Myocyte (in vitro differentiated cells): ENCODE measurements at places on chromosomes 7 and 10. TPM values are rescaled to one million over a fixed set of nuclear protein-coding genes. Genes with fewer than 3 reads are reported as not detected.

DNA sequence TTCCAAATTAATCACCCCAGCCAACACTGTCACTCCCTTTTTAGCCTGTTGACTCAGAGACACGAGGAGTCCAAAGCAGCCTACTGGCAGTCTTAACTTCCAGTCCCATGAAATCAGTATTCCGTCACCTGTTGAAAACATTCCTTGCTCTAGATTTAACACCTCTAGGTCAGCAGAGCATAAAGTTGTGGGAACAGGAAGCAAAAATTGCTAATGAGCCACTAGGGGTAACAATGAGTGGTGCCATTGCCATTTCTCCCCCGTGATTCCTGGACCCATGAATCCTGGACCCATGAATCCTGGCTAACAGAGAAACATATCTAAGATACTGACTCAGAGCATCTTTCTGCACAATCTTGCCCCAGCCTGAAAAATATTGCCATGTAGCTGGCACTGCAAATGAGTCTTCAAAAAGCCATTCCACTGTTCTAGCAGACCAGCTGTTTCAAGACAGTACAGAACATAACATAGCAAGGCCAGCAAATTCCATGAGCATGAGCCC, 252.7 kb upstream of the PTER start:
- DNase-seq = peak; percentile 56

ZNF853 gene
- total RNA-seq = 1.0 and 1.9 TPM in 2 replicates

- no peak for DNase-seq
Measured at GRCh38 chr10:64365663-64366062, 844.5 kb downstream of the REEP3 start.

GRCh38 chr10:62759599-62760175, 44.8 kb upstream of the ADO start:
- DNase-seq = peak; percentile 93

DNA sequence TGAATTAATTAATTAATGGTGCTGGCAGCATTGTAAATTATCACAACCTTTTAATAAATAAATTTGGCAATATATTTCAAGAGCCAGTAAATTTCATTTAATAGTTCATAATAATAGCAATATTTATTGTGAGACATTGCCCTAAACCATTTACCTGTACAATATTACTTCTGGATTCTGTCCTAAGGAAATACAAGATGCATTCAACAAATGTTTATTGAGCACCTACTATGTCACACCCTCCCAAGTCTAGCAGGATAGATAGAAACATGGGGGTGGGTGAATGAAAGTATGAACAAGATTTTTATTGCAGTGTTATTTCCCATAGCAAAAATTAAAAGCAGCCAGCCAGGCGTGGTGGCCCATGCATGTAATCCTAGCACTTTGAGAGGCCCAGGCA, 4.4 kb upstream of the HERC4 start:
- no peak for DNase-seq

DNA sequence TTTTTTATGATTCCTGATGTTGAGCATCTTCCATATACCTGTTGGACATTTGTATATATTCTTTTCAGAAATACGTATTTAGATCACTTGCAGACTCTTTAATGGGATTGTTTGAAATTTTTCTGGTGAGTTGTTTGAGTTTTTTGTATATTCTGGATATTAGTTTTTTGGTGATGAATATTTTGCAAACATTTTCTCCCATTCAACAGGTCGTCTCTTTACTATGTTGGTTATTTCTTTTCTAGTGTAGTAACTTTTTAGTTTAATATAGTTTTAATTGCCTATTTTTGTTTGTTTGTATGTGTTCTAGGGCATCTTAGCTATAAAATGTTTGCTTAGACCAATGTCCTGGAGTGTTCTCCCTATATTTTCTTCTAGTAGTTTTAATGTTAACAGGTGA, 72.7 kb downstream of the ZWINT start:
- DNase-seq = no peak

ADAMTS14 gene
- 7.1 and 7.5 TPM in 2 replicates for total RNA-seq

GRCh38 chr7:82142263-82142864, 301.2 kb downstream of the CACNA2D1 start:
- no peak for DNase-seq

- DNase-seq = no peak
Measured at GRCh38 chr7:51467384-51468017, 150.9 kb upstream of the COBL start.

SBDS gene
- 456 and 500 TPM in 2 replicates for total RNA-seq

DNA sequence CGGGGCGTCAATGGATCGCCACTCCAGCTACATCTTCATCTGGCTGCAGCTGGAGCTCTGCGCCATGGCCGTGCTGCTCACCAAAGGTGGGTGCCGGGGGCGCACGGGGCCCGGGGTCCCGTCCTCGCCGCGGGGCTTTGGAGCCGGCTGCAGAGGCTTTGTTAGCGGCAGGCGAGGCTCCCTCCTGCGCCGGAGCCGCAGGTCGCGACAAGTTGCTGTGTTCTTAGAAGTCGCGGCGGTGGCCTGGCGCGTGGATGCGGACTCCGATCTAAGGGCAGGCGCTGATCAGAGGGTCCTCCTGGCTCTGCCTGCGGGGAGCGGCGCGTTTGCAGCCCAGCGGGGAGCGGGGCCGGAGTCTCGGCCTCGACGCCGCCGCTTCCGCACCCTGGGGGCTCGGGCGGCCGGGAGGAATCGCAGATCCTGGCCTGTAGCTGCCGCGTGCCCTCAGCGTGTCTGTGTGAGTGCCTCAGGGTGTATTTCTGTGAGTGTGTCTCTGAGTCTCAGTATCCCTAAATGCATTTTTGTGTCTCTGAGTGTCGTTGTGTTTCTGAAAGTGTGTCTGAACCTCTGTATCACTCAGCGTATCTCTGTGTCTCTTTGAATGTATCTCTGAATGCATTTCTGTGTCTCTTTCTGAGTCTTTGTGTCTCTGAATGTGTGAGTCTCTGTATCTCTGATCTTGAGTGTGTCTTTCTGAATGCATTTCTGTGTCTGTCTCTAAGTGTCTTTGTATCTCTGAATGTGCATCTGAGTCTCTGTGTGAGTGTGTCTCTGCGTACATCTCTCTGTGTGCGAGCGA, 766 bp downstream of the BAMBI start:
- DNase-seq = peak; percentile 21

DNA sequence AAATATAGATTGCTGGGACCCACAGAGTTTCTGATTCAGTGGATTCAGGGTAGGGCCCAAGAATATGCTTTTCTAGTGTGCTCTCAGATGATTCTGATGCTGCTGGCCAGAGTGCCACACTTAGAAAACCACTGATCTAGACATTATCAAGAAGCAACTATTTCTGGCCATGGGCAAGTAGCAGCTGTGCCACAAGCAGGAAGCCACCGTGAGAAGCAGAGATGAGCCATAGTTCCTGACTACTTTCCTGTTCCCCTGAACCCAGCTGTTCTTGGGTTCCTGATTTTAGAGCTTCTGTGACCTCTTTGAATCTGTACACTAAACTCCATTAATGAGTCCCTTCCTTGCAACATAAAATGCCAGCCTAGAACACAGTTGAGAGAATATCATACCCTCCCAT, 38.1 kb upstream of the PIK3AP1 start:
- peak; percentile 83 for DNase-seq

DNA sequence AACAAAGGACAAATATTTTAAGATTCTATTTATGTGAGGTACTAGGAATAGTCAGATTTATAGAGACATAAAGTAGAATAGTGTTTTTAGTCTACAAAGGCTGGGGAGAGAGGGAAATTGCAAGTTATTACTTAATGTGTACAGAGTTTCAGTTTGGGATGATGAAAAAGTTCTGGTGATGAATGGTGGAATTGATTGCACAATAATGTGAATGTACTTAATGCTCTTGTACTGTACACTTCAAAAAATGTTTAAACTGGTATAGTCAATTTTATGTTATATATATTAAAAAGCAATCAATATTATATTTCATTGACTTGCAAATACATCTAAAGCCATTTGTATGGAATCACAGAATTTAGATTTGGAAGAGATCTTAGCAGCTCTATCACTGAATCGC, 213.4 kb downstream of the PPP1R3A start:
- DNase-seq = no peak

ITPRID1 gene
- total RNA-seq = not detected in 2 replicates

DNA sequence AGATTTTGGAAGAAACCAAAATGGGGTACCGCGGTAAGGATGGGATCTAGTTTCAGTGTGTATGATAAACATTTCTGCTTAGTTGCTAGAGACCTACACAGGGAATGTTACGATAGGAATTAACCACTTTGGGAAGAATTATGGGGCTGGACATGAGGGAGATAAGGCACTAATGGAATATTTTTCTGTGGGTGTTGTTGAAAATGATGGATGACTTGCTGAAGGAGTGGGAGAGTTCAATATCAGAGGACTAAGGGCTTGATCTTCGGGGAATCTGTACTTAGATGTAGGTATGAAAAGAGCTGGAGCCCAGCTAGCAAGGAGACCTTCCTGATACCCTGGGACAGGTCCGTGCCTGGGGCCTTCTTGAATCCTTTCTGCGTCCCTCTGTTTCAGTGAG, 303.7 kb downstream of the EXOC4 start:
- no peak for DNase-seq

CLDN12 gene
- 40.7 and 42.0 TPM in 2 replicates for total RNA-seq

DNA sequence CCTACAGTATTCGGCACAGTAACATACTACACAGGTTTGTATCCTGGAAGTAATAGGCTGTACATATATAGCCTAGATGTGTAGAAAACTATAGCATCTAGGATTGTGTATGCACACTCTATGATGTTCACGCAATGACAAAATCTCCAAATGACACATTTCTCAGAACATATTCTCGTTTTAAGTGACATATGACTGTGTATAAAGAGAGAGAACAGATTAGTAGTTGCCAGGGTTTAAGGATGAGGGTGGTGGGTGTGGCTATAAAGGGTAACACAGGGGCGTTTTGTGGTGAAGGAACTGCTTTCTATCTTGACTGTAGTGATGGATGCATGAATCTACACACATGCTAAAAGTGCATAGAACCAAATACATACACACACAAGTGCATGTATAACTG, 101.2 kb downstream of the ARL4A start:
- no peak for DNase-seq

- no peak for DNase-seq
Measured at GRCh38 chr7:135109976-135110375, 37.9 kb upstream of the TMEM140 start.

DNA sequence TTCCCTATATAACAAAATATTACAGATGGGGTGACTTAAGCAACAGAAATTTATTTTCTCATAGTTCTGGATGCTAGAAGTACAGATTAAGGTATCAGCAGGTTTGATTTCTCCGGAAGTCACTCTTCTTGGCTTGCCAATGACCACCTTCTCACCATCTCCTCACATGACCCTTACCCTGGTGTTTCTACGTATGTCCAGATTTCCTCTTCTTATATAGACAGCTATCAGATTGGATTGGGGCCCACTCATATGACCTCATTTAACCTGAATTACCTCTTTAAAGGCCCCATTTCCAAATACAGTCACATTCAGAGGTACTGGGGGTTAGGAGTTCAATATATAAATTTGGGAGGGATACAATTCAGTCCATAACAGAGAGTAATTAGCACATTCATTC, 17.0 kb upstream of the RAPGEF5 start:
- no peak for DNase-seq

PFKFB3 gene
- total RNA-seq = 8.3 and 12.4 TPM in 2 replicates

DNA sequence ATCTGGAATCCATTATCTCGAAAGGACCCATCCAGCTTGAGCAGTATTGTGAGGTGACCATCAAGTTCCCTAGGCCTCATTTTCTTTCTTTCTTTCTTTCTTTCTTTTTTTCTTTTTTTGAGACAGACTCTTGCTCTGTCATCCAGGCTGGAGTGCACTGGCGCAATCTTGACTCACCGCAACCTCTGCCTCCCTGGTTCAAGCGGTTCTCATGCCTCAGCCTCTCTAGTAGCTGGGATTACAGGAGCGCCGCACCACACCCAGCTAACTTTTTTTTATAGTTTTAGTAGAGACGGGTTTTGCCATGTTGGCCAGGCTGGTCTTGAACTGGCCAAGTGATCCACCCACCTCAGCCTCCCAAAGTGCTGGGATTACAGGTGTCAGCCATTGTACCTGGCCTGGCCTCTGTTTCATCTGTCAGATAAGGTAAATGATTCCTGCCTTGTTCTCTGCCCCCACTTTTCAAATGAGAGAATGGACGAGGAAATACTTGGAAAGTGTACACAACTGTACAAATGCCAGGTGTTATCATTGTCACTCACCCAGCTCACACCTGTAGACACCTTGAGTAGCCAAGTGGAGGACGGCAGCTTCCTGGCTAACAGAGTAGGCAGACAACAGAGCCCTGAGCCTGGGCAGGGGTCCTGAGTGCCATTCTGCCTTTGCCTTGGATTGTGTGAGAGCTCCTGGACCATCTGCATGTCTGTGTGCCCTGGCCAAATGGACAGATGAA, 54.1 kb downstream of the HK1 start:
- DNase-seq = no peak

RTKN2 gene
- 3.8 and 5.4 TPM in 2 replicates for total RNA-seq

PPP1R3C gene
- 136 and 154 TPM in 2 replicates for total RNA-seq

GRCh38 chr7:35681231-35682029, 13.5 kb downstream of the HERPUD2 start:
- no peak for DNase-seq

RNLS gene
- 0.19 TPM in 1 of 2 replicates, not detected in the other for total RNA-seq

FEZF1 gene
- total RNA-seq = not detected in 2 replicates

CALCR gene
- total RNA-seq = not detected in 2 replicates

GRCh38 chr7:104845557-104845956, 168.4 kb upstream of the KMT2E start:
- no peak for DNase-seq

HDAC9 gene
- 21.0 and 136 TPM in 2 replicates for total RNA-seq

GRCh38 chr10:132456881-132457280, 59.9 kb downstream of the PWWP2B start:
- DNase-seq = no peak

DNA sequence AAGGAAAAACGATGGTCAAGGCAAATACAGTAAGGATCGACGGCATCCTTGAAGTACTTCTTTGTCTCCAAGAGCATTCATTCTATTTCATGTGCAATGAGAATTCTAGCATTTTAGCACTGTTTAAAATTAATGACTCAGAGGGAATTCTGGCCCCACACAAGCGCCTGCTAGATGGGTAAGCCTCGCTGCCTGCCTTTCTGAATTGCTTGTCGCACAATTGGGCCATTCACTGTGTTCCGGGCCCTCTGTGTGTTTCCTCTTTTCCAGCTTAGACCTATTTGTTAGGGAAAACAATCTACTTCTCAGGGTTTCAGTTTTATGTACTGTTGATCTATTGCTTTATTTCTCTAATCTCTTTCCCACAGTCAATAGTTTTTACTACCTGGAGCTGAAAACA, 204.7 kb upstream of the ZNF32 start:
- no peak for DNase-seq

PLEKHA1 gene
- total RNA-seq = 39.1 and 45.2 TPM in 2 replicates

SKAP2 gene
- total RNA-seq = 43.3 and 48.1 TPM in 2 replicates

OR2A5 gene
- total RNA-seq = not detected in 2 replicates

LZTS2 gene
- total RNA-seq = 134 and 204 TPM in 2 replicates

DNA sequence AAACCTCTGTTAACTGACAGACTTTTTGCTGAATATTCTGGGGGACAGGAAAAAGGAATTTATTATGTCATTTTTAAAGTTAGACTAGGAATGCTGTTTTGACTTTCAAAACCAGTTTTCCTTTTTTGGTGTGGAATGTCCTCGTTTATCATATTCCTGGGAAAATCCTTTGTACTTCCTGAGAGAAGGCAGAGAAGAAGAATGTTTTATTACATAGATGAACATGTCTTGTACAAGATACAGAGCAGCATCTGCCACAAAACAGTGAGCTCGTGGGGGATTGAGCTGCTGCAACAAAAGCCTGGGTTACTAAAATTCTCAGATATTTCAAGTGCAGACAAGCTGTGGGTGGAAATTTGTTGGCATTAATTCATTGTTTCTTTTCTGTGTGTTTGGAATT, 20.2 kb downstream of the MCU start:
- peak; percentile 59 for DNase-seq

CACNB2 gene
- total RNA-seq = not detected in 2 replicates

CALHM1 gene
- total RNA-seq = 0.31 TPM in 1 of 2 replicates, not detected in the other
